ENCODE measurements at places on chromosomes 13 and 19.

DNA sequence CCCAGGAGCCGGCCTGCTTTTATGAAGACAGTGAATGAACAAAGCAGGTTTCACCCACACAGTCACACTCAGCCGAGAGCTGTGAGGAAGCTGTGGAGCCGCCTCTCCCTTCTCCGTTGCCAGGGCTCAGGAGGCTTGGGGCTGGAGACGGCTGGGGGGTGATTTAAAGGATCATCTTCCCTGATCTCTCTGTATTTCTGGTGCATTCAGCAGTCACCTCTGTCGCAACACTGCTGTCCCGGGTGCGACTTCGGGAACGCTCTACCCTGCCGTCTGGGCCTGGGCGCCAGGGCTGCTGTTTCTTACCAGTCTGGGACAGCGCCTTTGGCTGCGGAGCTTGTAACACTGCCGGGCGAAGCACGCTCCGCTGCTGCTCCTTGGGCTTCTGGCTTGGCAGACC, 18.1 kb downstream of the CAPS start:
- no peak overlapping the region for H3K4me3 ChIP-seq
- no peak overlapping the region for H3K27ac ChIP-seq
- no peaks in the 10 kb centered on the region for H3K27me3 ChIP-seq
- no peak for DNase-seq

- H3K36me3 ChIP-seq = no peaks in the 10 kb centered on the region
- DNase-seq = no peak
- H3K27ac ChIP-seq = no peak overlapping the region
- H3K4me3 ChIP-seq = no peak overlapping the region
- H3K27me3 ChIP-seq = no peaks in the 10 kb centered on the region
- no peaks in the 10 kb centered on the region for H3K4me1 ChIP-seq
These were observed 730.4 kb downstream of the OLFM4 start for GRCh38 chr13:53759016-53759415.

DNA sequence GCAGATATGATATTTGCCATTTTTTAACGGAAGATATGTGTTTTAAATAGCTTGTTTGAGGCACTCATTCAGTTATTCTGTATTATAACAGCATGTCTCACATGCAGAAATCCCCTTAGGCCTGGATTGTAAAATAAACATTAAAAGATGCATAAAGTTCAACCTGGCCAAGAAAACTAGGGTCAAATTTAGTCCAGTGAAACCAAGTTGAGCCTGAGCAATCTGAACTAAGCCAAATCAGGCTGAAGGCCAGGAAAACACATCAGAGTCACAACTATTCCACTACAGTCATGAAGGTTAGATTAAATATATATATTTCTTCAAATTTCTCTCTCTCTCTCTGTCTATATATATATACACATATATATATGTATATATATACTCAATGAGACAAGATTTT, 504.8 kb downstream of the SLITRK1 start:
- no peak for DNase-seq
- H3K4me1 ChIP-seq = no peaks in the 10 kb centered on the region
- H3K36me3 ChIP-seq = no peaks in the 10 kb centered on the region
- no peak overlapping the region for H3K27ac ChIP-seq
- no peaks in the 10 kb centered on the region for H3K27me3 ChIP-seq
- no peak overlapping the region for H3K4me3 ChIP-seq

GRCh38 chr13:75395066-75395465, 86.9 kb downstream of the TBC1D4 start:
- H3K27me3 ChIP-seq = peaks cover 2% of the 10 kb centered on the region
- H3K27ac ChIP-seq = no peak overlapping the region
- no peaks in the 10 kb centered on the region for H3K36me3 ChIP-seq
- no peak overlapping the region for H3K4me3 ChIP-seq

All from endothelial cell (in vitro differentiated cells).